ENCODE measurements at places on chromosomes 2 and 18.

DNA sequence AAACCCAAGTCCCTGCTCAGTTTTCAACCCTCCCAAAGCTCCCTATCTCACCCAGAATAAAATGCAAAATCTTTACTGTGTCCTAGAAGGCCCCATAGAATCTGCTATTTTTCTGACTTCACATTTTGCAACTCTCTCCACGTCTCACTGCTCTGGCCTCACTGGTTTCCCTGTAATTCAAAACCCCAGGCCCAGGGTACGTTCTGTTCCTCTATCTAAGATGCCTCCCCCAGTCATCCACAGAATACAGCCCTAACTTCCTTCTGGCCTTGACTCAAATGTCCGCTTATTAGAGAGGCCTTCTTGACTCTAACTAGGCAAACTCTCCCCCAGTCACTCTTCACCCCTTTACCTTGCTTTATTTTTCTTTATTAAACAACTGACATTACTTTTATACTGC is 42.0 kb downstream of the FAM161A start:
- no peak for DNase-seq

GRCh38 chr2:120740375-120740764 is 4.7 kb downstream of the GLI2 start:
- DNase-seq = no peak

DNA sequence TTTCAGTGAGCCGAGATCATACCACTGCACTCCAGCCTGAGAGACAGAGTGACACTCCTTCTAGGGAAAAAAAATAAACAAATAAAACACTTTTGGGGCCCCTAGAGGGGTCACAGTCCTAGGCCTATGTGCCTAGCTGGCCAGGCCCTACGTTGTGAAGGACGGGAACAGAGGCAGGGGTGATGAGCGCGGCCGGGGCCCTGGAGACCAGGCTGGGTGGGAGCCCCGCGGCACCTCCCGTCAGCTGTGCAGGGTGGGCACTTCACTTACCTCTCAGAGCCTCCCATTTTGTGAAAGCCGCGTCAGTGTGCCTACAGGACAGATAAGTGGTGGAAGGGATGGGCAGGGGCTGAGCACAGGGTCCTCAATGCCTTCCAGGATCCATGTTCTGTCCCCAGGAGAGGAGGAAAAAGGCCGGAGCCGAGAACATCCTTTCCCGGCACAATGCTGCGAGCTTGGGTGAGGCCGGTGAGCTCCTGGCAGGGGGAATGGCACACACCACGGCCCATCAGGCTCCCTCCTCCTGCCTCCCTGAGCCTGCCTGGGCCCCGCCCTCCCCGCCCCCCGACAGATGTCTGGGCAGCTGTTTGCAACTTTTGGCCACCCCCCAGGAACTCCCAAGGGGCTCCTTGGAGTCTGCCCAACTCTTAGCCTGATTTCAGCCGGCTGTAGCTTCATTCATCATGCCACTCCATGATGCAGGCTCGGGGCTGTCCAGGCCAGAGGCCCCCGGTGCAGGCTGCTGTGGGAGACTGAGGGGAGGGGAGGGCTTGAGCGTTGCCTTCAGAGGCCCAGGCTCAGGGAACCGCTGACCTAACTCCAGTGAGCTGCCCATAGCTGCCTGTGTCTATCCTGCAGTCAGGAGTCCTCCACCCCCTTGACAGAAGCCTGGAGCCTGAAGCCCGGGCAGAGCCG is 196.5 kb downstream of the TFCP2L1 start:
- DNase-seq = no peak

- no peak for DNase-seq
These were observed 35.4 kb upstream of the ZNF532 start for GRCh38 chr18:58829263-58829662.

DNA sequence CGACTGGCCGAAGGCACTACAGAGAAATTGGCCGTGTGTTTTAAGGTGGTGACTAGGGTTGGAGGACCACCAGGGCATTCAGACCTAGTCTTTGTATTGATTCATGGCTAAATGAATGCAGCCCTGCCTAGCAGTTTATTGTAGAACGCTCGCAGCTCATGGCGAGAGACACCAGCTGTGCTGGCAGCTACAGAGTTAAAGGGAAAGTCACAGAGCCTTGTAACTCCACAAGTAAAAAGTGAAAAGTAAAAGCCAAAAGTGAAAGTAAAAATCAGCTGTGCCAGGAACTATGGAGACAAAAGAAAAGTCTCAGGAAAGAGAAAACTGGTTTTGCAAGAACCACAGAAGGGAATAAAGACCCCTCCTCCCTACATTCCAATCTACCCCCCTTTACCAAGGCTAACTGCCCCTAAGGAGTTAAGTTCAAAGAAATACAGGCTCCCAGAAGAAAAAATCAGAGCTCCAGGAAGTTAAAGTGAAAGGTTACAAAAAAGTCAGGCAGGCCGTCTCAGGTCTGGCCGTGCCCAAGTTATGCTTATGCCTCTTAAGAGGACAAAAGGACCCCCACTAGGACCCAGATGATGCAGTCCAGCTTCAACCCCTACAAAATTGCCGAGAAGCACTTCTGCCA is 46.4 kb upstream of the SELENOI start:
- DNase-seq = peak; percentile 67

GRCh38 chr2:136215908-136216472 is 98.0 kb upstream of the CXCR4 start:
- DNase-seq = no peak

GRCh38 chr2:88053296-88053695 is 2.3 kb downstream of the KRCC1 start:
- no peak for DNase-seq

GRCh38 chr2:221042926-221043325 is 529.2 kb downstream of the EPHA4 start:
- DNase-seq = no peak

DNA sequence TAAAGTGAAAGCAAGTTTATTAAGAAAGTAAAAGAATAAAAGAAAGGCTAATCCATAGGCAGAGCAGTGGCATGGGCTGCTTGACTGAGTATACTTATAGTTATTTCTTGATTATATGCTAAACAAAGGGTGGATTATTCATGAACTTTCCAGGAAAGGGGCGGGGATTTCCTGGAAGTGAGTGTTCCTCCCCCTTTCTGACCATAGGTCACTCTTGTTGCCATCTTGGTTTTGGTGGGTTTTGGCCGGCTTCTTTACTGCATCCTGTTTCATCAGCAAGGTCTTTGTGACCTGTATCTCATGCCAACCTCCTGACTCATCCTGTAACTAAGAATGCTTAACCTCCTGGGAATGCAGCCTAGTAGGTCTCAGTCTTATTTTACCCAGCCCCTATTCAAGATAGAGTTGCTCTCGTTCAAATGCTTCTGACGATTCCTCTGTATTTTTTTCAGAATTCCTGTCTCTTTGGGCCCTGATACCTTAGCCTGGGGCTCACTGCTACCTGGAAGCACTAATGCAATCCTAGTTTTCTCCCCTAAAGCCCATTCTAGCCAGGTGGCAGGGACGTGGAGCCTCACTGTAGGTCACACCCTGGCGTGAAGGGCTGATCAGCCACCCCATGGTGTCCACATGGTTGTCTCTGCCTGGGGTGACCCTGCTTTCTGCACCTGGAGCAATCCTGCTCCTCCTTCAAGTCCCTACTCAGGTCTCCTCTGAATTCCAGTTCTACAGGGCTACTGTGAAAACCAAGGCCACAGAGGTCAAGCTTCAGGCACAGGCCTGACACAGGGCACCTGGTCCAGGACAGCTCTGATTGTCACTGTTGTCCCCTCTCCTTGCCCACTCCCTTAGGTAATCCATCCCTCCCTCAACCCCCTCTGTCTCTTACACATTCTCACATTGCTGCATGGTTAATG is 6.0 kb upstream of the SLC35F6 start:
- peak; percentile 54 for DNase-seq

DNA sequence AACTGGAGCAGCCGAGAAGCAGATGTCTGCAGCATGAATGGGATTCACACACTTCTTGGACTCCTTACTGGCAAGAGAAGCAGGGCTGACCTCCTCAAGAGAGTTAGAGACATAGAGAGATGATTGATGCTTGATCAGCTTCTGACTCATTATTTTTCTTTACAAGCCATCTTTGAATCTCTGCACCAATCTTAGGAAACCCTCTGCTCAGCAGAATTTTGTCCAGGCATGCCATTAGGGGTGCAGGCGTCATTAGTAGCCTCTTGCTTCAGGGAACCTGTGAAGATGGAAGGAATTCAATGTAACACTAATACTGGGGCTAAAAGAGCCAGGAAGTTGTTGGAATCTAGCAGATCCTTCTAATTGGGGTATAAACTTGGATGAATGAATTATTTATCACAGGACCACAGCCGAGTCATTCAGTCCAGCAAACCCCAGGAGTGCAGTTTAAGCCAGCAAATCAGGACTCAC is 151.8 kb downstream of the MGAT5 start:
- no peak for DNase-seq

DNA sequence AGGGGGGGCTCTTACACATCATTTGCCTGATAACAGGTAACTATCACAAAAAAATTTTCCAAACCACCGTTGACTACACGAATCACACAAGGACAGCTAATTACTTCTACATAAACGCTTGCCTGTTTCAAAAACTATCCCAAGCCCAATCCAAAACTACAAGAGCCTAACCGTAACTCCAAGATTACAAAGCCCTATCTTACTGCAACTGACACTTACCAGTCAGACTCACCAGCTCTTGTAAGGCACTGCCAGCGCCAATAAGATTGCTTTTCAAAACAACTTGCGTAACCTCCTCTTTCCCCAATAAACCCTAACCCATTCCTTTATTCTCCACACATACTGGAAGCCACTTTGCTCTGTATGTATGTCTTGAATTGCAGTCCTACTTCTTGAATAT is 148.4 kb downstream of the NBAS start:
- no peak for DNase-seq

GRCh38 chr18:57445488-57446319 is 10.5 kb downstream of the ONECUT2 start:
- DNase-seq = no peak

GRCh38 chr2:30662268-30663131 is 144.7 kb downstream of the CAPN13 start:
- DNase-seq = no peak

DNA sequence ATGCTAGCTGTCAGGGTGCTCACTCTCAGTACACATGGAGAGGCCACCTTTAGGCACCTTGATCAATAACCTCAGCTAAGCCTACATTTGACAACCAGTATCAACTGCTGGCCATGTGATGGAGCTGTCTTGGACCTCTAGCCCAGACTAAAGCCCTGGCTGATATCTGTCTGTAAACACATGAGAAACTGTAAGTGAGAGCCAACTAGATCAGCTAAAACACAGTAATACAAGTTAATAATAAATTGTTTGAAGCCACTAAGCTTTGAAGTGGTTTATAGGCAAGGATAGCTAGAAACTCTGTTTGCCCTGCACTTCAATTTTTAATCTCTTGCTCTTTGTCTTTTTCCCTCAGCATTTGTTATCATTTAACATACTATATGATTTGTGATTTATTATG is 407.1 kb downstream of the SPAG16 start:
- no peak for DNase-seq

DNA sequence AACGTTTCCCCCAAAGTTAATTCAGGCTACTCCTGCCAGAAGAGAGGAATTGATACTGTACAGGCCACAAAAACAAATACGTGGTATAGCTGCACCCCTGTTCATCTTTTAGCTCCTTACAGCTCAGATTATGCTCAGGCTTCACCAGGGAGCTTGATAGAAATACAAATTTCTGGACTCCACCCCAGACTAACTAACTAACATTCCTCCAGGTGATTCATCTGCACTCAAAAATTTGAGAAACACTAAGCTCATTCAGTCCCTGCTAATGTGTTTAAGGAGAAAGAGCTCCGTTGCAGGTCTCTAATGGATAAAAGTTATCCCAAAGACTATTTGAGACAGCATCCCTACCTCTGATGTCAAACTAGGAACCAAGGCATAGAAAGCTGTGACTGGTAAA is 36.8 kb upstream of the UNC80 start:
- no peak for DNase-seq

- DNase-seq = no peak
These were observed 84.6 kb downstream of the FBXO15 start for GRCh38 chr18:74063023-74063422.

- DNase-seq = no peak
These were observed 3.1 kb downstream of the STK39 start for GRCh38 chr2:168244318-168244717.

- peak; percentile 35 for DNase-seq
These were observed 100.5 kb downstream of the TACR1 start for GRCh38 chr2:75098856-75099255.

GRCh38 chr2:38074764-38075506 is 1.0 kb downstream of the CYP1B1 start:
- DNase-seq = no peak

DNA sequence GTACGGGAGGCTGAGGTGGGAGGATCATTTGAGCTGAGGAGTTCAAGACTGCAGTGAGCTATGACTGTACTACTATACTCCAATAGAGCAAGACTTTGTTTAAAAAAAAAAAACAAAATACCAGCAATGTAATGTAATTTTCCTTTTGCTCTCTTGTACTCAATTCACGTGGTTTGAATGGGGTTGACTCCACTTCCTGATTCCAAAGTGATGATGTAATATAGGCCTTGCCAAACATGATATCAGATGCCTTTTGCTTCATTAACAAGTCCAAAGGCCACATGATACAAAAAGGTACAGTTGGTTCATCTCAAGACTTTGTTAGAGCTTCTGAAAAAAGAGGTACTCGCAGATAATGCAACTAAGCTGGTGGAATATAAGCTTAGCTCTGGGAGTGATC is 321.8 kb downstream of the ZEB2 start:
- no peak for DNase-seq

- DNase-seq = no peak
These were observed 3.6 kb upstream of the GMPPA start for GRCh38 chr2:219494952-219495530.

GRCh38 chr18:35564795-35565453 is 16.6 kb upstream of the GALNT1 start:
- DNase-seq = no peak

- DNase-seq = no peak
These were observed 2.3 kb upstream of the GCC2 start for GRCh38 chr2:108446703-108447102.

DNA sequence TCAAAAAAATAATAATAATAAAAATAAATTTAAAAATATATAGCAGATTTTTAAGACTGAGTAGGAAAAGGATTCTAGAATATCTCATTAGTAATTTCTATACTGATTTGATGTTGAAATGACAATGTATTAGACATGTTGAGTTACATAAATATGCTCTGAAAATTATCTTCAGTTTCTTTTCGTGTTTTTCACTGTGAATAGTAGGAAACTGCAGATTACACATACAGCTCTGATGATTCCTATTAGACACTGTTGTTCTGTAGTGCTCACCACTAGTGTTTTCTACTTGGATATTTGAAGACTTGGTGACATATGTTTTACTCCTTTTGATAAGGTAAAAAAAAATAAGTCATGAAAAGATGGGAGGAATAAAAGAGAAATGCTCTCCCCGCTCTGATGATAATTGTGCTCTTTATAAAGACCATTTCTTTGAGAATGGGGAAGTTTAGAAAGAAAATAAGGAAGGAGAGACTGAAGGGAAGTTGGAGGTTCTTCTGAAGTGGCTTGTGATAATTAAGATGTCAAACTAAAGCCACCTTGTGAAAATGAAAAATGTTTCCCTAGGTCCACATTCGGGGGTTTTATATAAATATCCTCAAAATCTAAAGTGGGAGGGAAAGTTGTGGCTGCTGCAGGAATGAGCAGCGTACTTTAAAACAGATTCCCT is 52.9 kb downstream of the SLC9A2 start:
- DNase-seq = no peak

All from iPS DF 6.9 (cell line).